ENCODE measurements at places on chromosomes 4 and X.

- DNase-seq = no peak
Observed at GRCh38 chr4:143183513-143184216, 1.1 kb upstream of the USP38 start.

GRCh38 chr4:143357161-143357845 is 20.6 kb downstream of the GAB1 start:
- DNase-seq = peak; percentile 68

- DNase-seq = peak; percentile 24
Observed at GRCh38 chrX:14027036-14027435, 2.7 kb downstream of the GEMIN8 start.

DNA sequence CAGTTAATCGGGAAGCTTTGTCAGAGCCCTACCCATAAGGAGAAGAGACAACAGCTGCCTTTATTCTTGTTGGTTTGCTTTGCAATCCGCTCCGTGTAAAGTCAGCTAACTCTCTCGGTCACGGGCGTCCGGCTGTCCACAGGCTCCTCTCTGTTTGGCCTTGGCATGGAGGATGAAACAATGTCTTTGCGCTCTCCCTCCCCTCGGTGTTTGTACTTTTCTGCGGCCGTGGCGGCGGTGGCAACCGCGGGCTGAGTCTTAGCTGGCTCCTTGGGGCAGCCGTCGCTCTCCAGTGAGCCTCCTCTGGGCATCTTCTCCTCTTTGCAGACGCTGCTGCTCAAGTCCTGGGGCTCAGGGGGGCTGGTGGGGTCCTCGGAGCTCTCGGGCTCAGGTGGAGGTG is 10.6 kb upstream of the IRAK1 start:
- DNase-seq = no peak

DNA sequence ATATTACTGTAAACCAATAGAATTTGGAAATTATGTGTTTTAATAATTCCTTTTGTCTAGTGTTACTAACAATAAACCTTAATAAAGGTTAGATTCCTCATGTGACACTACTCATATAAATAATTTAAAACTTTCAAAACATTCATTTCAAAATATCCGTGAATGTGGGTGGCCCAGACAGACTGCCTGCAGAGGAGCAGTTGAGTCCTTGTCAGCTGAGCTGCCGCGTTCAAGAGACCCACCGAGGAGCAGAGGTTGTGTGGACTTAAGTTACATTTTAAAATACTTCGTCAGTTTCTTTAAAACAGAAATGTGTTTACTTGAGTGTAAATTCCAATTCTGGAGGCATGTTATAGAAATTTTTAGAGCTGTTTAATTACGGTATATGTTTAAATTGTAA is 64.2 kb upstream of the HGFAC start:
- no peak for DNase-seq

DNA sequence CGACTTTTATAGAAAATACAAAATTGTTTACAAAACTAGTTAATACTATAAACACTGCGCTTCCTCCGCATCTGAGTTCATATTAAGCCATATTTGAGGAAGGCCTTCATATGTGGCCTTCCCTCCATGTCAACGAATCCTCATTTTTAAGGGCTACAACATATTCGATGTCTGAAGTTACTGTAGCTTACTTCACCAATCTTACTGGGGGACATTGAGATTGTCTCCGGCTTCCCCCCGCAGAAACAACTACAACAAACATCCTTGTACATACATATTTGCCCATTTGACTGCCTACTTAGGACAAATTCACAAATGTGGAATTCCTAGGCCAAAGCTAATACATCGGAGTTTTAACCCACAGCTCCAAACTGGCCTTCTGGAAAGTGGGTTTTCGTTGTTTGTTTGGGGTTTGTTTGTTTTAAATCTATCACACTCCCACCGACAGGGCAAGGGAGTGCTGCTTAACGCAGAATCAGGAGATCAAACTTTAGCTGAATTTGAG is 581 bp upstream of the FAM114A1 start:
- no peak for DNase-seq

DNA sequence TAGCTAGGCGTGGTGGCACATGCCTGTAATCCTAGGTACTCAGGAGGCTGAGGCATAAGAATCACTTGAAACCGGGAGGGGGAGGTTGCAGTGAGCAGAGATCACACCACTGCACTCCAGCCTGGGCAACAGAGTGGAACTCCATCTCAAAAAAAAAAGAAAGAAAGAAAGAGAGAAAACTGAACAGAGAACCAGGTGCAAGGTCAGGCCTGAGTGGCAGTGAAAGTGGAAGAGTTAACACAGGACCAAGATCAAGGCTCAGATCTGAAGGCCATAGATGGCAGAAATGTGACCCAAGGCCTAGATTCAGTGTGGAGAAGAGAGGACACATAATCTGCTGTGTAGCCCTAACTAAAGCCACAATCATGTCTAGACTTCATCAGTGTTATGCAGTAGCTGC is 4.9 kb upstream of the ZNF630 start:
- DNase-seq = no peak

DNA sequence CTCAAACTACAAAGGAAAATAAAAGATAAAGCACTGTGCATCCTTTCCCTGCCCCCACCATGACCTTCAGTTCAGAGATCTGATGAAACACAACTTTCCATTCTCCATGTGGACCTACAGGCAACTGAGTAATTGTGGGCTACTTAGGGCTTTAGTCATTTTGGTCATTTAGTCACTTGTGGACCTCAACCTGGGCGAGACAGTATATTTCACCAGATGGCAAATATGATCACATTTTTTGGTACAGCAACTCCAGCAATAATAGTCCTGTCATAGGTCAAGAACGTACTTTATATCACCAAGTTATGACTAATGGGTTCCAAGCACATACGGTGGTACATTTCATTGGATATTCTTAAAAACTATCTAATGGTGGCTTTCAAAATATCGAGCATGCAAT is 141.2 kb downstream of the PDGFC start:
- no peak for DNase-seq

DNA sequence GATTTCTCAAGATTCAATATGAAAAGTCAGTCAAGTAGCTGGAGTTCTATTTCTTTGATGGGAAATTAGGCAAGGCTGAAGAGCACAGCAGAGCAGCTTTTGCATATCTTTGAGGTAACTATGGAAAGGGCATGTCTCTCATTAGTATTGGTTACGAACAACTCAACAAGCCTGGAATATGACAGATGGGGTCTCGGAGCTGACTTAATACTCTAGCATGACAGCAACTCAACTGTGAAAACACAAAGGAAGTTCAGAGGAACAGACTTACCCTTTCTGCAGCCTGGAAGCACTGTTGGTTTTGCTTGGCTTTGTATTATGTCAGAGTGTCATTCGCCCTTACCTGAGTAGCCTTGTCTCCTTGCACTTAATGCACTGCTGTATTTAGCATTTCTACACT is 79.9 kb upstream of the AADAT start:
- DNase-seq = no peak

- no peak for DNase-seq
Observed at GRCh38 chrX:12013211-12013618, 125.1 kb upstream of the FRMPD4 start.

- DNase-seq = no peak
Observed at GRCh38 chr4:48570646-48571220, 80.7 kb downstream of the ZAR1 start.

- DNase-seq = no peak
Observed at GRCh38 chr4:147780137-147780777, 48.4 kb downstream of the ARHGAP10 start.

DNA sequence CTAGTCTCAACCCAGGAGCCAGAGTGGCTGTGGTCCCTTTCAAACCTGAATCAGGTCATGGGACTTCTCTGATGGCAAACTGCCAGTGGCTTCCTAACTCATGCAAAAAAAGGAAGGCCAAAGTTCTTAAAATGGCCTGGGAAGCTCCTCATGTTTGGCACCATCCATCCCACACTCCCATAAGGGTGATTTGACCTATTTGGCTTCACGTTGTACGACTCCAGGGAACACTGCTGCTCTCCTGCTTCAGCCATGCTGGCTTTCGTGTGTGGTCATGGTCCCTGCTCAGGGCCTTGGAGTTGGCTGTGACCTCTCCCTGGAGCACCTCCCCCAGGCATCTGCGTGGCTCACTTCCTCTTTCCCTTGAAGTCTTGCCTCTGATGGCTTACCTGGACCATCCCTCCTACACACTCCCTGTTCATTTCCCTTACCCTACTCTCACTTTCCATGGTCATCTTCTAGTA is 12.8 kb upstream of the TMSB4X start:
- DNase-seq = no peak

DNA sequence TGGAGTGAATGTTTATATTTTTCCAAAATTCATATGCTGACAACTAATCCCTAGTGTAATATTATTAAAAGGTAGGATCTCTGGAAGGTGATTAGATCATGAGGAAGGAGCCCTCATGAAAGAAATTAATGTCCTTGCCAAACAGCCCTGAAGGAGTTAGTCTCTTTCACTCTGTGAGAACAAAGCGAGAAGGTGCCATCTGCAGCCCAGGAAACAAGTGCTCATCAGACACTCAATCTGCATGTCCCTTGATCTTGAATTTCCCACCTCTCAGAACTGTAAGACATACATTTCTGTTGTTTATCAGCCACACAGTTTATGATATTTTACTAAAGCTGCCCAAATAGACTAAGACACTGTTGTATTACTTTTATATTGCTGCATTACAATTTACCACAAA is 1283.4 kb downstream of the PCDH7 start:
- DNase-seq = no peak

- DNase-seq = no peak
Observed at GRCh38 chrX:133215747-133216146, 2.4 kb downstream of the TFDP3 start.

DNA sequence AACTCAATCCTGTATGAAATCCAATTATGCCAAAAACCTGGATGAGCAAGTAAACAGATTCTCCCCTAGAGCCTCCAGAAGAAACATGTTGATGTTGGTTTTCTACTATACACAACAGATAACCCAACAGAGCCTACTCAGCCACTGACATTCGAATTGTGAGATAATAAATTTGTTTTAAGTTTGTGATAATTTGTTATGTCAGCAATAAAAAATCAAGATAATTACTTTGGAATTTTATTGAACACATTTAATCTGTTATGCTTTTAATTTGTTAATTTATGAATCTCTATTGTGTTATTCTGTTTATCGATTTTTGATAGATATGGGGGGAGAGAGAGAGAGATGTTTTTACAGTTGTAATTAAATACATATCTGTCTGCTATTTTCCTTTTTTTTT is 1016.1 kb upstream of the PCDH7 start:
- no peak for DNase-seq

GRCh38 chr4:174592985-174593335 is 70.7 kb upstream of the HPGD start:
- no peak for DNase-seq

GRCh38 chrX:134737061-134737460 is 78.8 kb upstream of the PLAC1 start:
- no peak for DNase-seq

DNA sequence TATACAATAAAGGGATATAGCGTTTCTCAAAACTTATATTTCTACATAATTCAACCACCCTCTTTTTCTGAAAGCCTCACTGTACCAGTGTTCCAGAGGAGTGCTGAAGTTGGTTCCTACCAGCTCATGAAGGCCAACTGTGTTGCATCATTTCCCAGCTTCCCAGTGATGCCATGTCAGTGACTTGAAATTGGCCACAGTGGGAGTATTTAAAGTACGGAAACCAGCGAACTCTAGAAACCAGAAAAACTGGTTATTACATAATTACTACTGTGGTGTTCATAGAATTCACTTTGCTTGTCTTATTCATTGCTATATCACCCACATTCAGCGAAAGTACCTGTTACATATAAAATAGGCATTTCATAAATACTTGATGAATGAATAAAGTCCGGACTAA is 135.4 kb downstream of the GC start:
- DNase-seq = peak; percentile 20

- no peak for DNase-seq
Observed at GRCh38 chrX:12999422-12999821, 24.5 kb downstream of the TMSB4X start.

All from epithelial cell of prostate (primary cell).